ENCODE measurements at places on chromosomes 16 and 17.
A peak's percentile ranks its signal among the peaks of the same experiment; 100 is the strongest.

- DNase-seq, result no peak
These were observed 14.4 kb downstream of the EPOP start for GRCh38 chr17:38660097-38661025.

DNA sequence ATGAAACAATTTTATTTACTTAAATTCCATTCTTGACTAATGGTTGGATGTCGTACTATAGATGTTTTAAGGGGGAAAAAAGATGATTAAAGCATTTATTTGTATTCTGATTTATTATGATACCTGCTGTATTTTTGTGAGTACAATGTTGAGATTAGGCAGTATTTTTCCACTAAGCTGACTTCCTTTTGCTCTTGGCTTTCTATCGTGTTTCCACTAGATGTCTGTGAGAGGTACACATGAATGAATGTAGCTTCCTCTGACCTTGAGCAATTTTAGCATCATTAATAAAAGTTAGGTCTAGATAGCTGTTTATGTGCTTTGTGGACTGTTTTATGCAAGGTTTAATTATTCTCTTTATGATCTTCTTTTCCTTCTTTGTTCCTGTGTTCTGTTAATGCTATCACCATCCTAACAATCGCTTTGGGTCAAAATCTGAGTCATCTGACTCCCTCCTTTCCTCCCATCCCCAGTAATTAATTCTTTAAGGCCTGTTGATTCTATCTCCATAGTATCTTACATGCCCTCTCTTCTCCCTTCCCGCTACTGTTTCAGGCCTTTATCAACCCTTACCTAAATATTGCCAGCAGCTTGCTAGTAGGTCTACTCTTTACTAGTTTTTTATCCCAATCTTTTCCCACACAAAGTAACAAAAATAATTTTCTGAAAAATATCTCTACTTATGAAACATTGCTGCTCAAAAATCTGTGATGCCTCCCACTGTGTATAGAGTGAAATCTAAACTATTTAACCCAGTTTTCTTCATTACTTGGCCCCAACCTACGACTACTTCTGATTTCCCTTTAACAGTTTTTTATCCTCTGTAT lies 76.0 kb downstream of the VMP1 start:
- DNase-seq, result peak; percentile 59

GRCh38 chr17:34168989-34169388 lies 86.1 kb upstream of the CCL2 start:
- no peak for DNase-seq

DNA sequence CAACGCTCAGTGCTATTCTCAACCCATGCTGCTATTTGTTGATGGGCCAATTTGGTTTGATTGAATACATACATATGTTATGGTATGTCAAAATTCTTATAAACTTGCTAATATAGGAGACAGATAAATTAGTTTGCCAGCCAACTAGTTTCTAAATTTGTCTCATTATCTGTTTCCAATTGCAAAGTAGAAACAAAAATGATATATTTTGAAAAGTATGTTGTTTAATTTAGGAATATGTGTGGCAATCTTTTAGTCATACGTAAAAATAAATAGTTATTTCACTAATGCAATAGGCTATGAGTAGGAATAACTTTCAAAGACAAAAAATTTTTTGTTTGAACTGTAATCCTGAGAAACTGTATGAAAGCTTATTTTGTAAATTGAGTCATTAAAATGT lies 210.6 kb upstream of the KCNJ16 start:
- no peak for DNase-seq

- DNase-seq, result peak; percentile 16
These were observed 36.2 kb upstream of the MAP3K14 start for GRCh38 chr17:45353043-45353442.
